ENCODE measurements at places on chromosomes 6 and 20.

DNA sequence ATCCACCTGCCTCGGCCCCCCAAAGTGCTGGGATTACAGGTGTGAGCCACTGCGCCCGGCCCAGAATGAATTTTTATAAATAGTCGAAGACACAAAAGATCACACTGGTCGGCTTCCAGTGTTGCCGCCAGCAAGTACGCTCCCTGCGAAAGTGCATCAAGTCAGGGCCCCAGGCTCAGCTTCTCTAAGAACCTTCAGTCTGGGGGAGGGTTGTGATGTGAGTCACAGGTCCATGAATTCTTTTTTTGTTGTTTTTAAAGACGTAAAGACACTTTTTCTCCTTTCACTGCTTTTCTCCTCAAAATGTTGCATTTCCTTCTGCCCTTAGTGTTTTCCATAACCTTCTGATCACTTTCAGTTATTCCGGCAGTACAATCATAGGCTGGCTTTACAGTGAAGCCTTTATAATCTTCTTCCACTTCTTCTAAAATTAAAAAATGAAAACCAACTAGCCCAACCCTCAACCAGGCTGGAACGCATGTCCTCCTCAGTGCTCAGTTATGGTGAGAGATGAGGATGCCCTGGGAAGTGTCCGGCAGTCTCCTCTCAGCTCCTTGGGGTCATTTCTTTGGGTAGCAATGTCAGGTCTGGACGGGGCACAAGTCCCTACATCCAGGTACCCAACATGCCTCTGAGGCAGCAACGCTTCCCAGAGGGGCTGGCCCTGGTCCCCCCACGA lies 66.6 kb downstream of the CSE1L start:
- no peak for DNase-seq

- no peak for DNase-seq
Observed at GRCh38 chr6:127634178-127634577, 57.2 kb downstream of the C6orf58 start.

DNA sequence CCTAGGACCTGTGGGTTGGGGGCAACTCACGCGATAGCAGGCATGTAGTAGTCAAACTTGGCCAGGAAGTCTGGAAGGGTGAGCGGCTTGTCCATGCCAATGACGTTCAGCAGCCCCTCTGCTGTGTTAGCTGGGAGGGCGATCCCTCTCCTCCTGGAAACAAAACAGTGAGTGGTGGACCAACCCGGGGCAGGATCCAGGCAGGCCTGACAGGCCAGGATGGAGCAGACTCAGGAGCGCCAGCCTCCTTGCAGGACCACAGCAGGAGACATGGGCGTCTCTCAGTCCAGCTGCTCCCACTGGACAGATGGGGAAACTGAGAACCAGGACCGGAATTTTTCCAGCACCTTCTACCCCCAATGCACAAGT lies 22.5 kb downstream of the ADA start:
- DNase-seq = no peak

- no peak for DNase-seq
Observed at GRCh38 chr20:4813076-4813862, 91.6 kb downstream of the PRND start.

- DNase-seq = no peak
Observed at GRCh38 chr6:37654727-37655500, 42.8 kb downstream of the MDGA1 start.

- DNase-seq = peak; percentile 72
Observed at GRCh38 chr20:9550871-9551270, 36.5 kb downstream of the LAMP5 start.

- DNase-seq = no peak
Observed at GRCh38 chr20:57263801-57264792, 2.3 kb downstream of the BMP7 start.

DNA sequence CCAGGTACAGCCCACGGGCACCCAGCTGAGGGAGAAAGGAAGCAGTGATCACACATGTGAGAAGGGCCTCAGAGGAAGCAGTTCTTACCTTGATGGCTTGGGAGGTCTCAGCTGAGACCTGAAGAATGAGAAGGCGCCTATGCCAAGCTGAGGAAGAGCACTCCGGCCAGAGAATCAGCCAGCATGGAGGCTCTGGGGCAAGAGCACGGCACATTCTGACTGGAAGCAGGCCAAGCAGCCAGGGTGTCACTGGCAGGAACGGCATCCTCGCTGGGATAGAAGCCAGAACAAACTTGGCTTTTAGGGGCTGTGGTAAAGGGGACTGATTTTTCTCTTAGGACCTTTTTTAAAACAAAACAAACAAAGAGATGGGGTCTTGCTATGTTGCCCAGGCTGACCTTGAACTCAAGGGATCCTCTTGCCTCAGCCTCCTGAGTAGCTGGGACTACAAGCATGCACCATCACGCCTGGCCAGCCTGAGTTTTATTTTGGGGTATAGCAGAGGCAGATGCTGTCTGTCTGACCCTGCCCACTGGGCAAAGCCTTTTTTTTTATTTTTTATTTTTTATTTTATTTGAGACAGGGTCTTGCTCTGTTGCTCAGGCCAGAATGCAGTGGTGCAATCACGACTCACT lies 17.6 kb downstream of the GHRH start:
- DNase-seq = no peak

DNA sequence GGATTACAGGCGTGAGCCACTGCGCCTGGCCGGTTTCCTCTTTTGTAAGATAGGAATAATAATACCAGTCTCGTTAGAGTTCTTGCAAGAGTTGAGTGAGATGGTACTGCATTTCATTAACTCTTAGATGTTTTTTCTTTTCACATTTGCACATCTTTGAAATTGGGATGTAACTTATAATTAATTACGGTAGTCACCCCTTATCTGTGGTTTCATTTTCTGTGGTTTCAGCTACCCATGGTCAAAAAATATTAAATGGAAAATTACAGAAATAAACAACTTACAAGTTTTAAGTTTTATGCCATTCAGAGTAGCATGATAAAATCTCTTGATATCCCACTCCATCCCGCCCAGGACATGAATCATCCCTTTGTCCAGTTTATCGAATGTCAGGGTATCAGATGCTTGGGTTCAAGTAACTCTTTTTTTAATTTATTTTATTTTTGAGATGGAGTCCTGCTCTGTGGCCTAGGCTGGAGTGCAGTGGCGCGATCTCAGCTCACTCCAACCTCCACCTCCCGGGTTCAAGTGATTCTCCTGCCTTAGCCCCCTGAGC lies 15.4 kb downstream of the PTK7 start:
- no peak for DNase-seq

DNA sequence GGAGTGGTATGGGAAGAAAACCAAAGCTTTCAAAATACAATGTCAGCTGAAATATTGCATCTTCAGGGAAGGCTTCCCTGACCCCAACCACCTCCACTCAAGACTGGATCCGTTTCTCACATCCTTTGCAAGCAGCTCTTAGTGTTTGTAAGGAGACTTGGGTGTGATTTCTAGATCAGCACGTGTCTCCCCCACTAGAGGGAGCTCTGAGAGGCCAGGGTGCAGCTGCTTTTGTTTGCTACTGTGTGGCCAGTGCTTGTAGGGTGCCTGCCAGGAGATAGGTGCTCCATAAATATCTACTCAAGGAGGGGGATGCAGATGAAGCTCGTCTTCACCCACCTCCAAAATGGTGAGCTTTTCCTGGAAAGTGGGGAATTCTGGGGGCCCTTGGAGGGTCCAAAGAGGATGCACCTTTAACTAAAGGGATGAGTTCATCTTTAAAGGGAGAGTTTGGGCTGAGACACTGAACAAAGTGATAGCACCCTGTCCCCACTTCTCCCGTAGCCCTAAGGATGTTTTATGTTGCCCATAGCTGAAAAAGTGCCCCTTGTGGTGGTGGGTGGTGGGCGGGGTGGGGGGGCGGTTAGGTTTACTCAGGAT lies 52.6 kb upstream of the MAFB start:
- peak; percentile 57 for DNase-seq

DNA sequence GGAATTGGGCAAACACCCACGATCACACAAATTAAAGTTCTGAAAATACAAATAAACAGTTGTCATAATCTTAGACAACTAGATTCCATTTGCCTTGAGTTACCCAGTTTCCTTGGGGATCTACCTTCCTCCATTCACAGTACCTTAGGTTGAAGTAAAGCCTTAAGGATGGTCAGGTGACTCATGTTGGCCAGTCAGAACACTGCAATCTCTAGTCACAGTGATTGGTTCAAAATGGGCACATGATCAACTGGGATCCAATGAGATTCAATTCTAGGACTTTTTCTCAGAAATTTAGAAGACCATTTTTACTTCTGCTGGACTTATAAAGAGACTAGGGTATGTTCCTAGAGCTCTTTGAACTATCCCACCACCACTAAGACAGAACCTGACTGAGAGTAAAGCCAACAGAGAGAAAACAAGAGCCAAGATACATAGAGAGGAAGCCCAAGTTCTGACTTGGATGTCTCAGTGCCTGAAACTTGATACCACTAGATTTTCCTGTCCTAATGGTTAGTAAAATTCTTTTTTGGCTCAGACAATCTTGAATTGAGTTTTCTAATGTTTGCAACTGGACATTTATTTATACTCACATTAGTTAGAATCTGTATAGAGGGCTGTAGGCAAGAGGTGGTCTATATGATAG lies 8.6 kb upstream of the CLIC5 start:
- no peak for DNase-seq

Measured in NCI-H1417 (cell line).